ENCODE measurements at places on chromosomes 12 and 14.

DNA sequence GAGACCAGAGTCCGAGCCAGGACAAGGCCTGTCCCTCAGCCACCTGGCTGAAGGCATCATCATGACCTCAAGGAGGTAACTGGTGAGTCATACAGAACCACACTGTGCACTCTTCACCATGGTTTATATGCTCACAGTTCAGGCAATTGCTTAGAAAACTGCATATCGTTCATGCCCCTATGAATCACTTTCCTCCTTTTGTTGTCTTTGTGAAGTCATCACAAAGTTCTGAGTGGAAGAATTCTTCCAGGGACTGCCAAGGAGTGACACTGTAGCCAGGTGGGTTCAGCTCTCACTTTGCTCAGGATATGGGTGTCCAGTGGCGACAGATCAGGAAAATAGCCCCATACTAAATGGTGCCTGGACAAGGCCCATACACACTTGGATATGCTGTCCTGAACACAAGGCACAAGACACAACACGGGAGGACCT, 92.5 kb downstream of the DPF3 start:
- no peak for DNase-seq

DNA sequence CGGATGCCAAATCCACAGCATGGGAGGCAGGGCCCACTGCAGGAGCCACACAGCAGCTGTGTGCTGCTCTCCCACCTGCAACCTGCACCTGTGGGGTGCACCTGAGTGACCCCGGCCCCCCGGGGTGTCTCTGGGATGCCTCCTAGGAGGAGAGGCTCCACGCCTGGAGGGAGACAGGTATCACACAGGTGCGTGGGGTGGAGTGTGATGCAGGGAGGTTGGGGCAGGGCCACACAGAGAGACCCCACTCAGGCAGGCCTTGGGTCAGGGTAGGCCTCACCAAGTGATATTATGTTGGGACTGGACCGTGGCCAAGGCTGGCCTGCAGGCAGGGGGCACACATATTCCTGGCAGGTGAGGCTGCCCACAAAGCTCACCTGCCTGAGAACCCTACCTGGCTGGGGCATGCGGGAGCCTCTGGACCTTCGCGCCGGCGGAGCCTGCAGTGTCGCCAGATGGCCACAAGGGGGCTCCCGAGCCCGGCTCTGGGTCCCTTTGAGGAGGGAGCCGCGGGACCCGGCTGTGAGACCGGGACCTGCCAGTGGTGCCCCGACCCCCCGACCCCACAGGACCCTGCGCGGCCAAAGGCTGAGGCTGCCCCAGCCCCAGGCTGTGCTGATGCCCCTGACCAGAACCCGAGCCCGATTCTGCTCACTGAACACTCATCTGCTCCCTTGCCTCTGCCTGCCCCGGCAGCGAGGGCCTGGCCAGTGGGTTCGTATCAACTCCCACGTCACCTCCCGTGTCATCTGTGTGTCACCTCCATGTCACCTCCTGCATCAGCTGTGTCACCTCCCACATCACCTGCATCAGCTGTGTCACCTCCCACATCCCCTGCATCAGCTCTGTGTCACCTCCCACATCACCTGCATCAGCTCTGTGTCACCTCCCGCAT, 11.4 kb downstream of the TMEM121 start:
- no peak for DNase-seq

DNA sequence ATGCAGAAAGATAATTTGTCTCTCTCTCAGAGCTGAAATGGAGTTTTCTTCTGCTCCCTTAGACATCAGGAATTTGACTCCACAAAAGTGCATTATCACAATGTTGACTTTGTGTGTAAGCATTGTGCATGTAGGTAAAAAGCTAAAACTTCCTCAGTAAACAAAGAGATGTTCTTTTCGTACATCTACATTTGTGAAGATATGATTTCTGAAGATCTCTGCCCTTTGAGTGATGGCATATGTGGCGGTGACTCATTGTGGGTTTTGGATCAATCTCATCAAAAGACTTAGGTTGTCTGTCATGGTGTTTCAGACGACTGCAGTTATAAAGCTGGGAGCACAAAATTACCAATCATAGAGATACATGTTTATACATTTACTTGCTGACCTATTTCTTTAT, 411.4 kb upstream of the LMO3 start:
- no peak for DNase-seq

- DNase-seq, result no peak
These were observed 634.1 kb downstream of the FSCB start for GRCh38 chr14:43872752-43873655.

GRCh38 chr12:128420163-128420562, 153.2 kb downstream of the TMEM132C start:
- no peak for DNase-seq

- no peak for DNase-seq
These were observed at the start of gene DDN for GRCh38 chr12:48999371-49000131. Gene DDN, minus strand, starts transcription at chr12:48999375. Its CDS starts 88 bp downstream, at chr12:48999287.

DNA sequence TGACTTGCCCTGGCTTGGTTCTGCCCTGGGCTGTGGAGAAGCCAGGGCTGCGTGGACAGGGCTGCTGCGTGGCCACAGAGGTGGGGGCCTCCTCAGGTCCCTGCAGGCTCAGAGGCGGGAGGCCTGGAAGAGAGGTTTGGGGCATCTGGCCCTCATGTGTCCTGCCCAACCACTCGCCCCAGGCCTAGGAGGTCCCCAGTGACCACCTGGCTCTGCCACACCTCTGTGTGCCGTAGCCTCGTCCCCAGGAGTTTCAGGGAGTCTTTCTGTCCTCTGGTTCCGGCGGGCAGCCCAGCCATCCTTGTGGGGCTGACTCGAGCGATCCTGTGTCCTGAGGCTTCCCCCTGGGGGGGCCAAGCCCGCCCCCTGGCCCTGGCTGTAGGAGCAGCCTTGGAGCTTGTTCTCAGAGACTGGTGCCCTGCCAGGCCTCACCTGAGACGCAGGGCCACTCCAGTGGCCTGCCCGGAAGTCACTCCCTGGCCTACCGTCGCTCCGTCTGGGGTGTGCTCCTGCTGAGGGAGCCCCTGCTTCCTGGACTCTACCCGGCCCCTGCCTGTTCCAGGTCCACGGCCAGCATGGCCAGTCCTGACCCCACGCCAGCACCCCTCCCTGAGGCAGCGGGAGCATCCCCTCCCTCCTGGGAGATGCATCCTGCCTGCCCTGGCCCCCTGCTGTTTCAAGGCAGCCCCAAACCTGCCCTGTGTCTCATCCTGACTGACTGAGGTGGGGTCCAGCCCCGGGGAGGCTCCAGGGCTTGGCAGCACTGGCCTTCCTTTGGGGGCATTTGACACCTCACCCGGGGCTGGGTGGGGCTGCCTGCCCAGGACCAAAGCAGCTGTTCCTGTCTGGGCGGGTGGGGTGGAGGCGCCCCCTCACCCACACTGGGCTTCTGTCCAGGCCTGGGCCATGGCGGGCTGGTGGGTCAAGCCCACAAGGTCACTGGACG, 13.9 kb downstream of the ASPG start:
- DNase-seq, result no peak

DNA sequence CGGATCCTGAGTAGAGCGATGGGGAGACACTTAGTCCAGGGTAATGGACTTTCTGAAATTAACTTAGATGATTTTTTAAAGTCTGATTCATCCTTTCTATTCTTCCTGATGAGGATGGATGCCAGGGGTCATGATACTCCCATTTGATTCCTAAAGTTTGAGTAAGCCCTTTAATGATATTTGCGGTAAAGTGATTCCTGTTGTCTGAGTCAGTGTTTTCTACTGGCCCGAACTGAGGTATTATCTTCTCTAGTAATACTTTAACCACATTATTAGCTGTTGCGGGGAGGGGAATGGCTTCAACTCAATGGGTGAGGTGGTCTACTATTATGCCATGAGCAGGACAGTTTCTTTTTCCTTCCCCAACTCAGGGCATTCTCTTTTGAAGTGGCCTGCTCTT, 111.6 kb downstream of the RIN3 start:
- no peak for DNase-seq

DNA sequence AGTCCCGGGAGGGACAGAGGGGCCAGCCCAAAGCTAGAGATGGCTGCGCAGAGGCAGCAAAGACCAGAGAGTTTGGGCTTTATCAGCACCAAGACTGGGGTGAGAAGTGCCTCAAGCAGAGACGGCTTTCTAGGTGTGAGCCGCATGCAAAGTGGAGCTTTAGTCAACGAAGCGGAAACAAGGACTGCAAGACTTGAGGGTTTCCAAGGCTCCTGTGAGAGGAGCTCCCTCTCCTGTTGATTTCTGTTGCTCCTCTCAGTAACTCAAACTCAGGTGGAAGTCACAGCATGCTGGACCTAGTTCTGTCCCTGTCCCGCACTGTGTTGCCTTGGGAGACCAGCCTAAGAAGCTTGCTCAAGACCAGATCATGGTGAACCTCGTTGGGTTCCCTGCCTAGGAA, 327.8 kb downstream of the MED13L start:
- DNase-seq, result no peak

Measured in stimulated activated CD8-positive, alpha-beta memory T cell treated with anti-CD3 and anti-CD28 coated beads, Interleukin-7, amount 100 ng/mL, for 48 hours (primary cell).